ENCODE measurements at places on chromosomes 11 and 22.

GRCh38 chr22:43482318-43482625 lies 70.5 kb downstream of the MPPED1 start:
- DNase-seq, result no peak

GRCh38 chr11:76291576-76292526 lies 85.5 kb upstream of the WNT11 start:
- DNase-seq, result no peak

DNA sequence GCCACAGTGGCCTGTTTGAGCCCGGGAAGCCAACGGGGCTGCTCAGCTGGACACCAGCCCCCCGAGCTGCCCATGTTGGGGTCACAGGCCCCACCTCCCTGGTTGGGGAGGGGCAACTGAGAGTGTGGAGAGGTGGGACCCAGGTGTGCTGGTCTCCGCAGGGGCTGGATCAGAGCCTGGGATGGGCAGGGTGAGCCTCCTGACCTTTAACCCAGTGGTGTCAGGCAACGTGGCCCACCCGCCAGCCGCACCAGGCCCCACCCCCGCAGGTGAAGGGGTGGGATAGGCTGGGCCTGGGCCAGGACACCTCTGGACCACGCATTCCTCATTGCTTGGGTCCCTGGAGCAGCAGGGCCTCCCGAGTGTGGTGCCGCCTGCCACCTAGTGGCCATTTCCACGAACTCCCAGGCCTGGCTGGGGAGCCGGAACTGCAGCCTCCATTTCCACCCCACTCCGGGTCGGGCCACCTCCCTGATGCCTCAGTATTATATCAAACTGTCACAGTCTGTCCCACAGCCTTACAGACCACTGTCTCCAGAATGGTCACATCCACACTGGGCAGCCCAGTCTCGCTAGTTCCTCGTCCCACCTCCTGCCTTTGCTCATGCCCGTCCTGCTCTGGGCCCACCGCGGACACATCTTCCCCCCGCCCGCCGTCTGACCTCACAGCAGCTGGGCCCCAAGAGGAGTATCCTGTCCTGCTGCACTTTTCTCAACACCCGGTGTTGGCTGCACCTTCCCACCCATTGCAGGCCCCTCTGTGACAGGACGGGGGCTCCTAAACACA lies 13.3 kb upstream of the PPP6R3 start:
- DNase-seq, result peak; percentile 90

- DNase-seq, result no peak
Measured at GRCh38 chr11:113942256-113942655, 32.7 kb upstream of the HTR3A start.

- no peak for DNase-seq
Measured at GRCh38 chr11:76835928-76836612, 24.6 kb upstream of the ACER3 start.

- no peak for DNase-seq
Measured at GRCh38 chr11:10197091-10197490, 96.9 kb downstream of the SBF2 start.

DNA sequence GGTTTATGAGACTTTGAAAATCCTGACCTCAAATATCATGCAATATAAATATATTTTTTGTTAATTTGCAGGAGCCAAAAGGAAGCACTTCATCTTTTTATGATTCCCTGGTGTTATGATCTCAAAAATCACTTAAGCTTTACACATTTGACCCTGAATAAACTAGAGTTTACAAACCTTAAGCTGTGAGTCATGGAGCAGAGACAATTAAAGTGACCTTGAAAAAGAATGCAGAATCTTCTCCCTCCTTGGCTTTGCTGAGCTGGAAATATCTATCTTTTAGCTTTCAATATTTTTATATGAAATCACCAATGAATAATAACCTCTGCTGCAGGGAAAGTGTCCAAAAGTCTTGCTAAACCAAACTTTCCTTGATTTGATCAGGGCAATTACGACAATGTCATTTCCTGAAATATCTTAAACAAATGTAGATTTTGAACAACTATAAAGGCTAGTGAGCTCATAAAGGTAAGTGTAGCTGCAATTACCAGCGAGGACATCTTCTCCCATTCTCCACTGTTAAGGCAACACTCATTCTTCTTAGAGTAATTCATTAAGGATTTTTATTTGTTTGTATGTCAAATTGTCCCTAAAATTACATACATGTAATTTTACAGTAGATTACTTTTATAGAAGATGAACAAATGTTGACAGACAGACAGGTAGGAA lies 747.0 kb upstream of the LUZP2 start:
- DNase-seq, result no peak

GRCh38 chr22:40196628-40197360 lies 19.1 kb downstream of the TNRC6B start:
- DNase-seq, result peak; percentile 61

DNA sequence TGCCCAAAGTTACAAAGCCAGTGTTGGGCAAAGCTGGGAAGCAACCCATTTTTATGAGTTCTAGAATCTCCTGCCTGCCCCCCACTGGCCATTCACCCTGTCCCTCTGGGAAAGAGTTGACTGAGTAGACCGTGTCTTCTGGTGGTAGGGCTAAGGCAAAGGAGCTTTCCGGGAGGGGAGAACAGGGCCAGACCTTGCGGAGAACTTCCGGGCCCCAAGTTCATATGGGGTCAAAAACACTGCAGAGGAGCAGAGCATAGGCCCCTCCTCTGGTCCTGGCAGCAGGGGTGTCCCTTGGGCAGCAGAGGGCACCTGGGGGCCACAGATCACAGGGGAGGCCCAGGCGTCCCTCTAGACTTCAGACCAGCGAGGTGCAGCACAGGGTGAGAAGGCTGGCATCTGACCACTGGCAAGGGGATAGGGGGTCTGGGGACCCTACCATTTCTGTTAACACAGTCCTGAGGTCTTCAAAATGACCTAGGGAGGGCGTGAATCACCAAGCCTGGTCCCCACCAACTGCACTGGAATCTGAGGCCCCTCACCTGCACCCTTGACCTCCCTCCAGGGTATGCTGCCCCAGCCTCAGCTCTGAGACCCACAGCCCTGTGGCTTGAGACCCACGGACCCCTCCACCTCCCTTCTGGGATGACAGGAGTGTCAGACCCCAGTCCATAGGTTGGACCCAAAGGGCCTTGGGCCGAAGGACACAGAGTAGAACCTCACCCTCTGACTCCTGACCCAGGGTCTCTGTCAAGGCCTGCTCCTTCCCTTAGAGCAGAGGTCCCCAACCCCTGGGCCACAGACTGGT lies 1.3 kb upstream of the ARAP1 start:
- DNase-seq, result no peak

DNA sequence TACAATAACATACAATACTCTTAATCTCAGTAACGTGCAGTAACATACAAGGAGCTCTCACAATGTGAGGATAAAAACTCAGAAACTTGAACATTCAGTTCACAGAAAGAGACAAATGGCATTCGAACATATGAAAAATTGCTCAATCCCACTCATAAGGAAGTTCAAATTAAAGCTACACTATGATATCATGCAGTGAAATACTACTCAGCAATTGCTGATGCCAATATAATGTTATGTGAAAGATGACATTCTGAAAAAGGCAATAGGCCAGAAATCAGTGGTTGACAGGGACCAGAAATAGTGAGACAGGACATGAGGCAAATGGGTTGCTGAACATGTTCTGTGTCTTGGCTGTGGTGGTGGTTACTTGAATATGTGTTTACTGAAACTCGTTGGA lies 33.7 kb upstream of the PITPNB start:
- no peak for DNase-seq

- DNase-seq, result no peak
Measured at GRCh38 chr11:12109591-12110196, 696 bp upstream of the MICAL2 start.

GRCh38 chr11:98040061-98040808 lies 980.5 kb upstream of the CNTN5 start:
- DNase-seq, result no peak

DNA sequence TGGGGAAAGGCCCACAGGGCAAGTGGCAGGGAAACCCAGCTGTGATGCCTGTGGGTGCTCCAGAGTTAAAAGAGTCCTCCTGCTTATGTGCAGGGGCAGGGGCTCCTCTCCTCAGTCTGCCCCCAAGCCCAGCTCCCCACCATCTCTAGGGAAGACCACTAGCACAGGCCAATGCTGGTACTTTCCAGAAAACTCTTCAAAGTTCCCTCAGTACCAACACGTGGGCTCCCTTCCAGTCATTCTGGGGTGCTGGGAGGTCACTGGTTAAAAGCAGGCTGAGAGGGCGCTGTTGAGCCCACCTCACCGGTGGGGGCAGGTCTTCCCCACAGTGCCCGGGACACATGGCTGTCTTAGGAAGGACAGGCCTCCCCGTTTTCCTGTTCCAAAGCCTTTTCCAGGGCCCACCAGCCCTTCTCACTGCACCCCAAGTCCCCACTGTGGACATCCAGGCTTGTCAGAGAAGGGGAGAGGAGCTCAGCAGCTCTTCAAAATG lies 154.6 kb downstream of the TRIM29 start:
- DNase-seq, result no peak

DNA sequence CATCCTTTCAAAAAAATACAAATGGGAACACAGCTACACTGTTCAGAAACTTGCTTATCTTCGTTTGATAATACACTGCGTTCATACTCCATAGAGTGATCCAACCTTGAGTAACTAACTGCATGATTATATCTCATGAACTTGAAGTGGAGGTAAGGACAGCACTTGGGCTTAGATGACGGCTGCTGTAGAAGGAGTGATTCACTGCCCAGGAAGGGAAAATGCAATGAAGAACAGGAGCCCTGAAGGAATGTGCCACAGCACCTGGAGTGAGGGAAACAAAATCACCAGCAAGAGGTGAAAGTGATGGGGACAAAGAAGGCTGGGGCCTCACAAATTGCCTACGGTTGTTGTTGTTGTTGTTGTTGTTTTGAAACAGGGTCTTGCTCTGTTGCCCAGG lies 44.1 kb upstream of the SC5D start:
- no peak for DNase-seq

- DNase-seq, result no peak
Measured at GRCh38 chr22:43535741-43536140, 123.9 kb downstream of the MPPED1 start.

GRCh38 chr11:117473481-117474091 lies 145.9 kb downstream of the CEP164 start:
- no peak for DNase-seq

DNA sequence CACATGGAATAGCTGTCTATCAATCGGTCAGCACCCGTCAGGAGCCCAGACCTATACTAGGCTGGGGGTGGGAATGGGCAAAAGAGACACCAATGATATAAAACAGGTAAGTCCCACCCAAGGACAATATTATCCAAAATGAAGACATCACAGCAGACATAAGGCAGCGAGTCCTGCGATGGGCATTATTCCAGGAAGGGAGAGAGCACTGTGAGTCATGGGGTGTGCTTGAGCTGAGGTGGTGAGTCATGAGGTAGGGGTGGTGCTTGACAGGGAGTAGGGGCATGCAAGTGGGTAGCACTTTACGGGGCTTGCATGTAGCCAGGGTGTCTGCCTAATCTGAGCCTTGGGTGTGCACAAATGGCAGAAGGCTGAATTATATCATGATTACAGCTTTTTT lies 605.0 kb upstream of the CADM1 start:
- DNase-seq, result no peak

GRCh38 chr11:1276041-1276790 lies 33.2 kb downstream of the TOLLIP start:
- no peak for DNase-seq

GRCh38 chr11:95095858-95096587 lies 6.4 kb downstream of the ENDOD1 start:
- no peak for DNase-seq

DNA sequence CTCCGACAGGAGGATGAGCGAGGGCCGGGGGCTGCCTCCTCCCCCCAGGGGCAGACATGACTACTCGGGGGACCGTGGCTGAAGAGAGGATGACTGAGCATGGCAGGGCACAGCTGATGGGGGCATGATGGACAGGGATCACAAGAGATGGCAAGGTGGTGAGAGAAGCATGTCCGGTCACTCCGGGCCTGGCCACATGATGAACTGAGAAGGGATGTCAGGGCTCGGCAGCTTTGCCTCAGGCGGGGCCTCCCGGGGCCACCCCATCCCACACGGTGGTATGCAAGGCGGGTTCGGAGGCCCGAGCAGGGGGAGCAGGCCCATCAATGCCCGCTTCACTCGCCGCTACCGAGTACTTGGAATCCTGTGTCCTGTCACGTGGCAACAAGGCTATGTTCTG lies 36.6 kb upstream of the UBASH3B start:
- no peak for DNase-seq

- DNase-seq, result no peak
Measured at GRCh38 chr11:115890500-115890899, 386.3 kb upstream of the CADM1 start.

DNA sequence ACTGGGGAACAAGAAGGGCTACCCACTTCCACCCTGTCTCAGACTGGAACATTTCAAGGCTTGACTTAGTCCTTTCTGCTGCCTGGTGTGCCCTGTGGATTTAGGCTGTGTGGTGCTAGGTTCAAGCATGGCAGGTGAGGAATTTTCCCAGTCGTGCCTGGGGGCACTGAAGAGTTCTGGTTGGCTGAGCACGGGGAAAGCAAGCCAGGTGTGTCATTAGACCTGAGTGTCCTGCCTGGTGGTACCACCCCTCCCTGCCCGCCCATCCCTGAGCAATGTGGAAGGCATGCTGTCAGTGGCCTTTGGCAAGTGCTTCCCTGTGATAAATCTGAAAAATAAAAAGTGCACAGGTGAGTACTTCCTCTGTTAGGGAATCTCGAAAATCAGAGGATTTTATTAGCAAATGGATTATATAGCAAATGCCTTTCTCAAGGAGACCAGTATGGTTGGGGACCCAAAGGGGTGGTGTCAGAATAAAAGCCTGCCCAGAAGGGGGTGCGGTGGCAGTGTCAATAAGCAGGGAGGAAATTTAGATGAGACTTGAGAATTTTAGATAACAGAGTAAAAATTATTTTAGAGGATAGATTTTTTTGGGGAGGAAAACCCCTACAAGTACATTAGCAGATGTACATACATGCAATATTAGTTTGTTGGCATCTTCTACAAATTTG lies 22.8 kb downstream of the TEAD1 start:
- DNase-seq, result no peak

GRCh38 chr22:19759427-19760057 lies 1.0 kb upstream of the TBX1 start:
- DNase-seq, result no peak

GRCh38 chr11:70205766-70206165 lies 2.7 kb downstream of the FADD start:
- DNase-seq, result no peak

DNA sequence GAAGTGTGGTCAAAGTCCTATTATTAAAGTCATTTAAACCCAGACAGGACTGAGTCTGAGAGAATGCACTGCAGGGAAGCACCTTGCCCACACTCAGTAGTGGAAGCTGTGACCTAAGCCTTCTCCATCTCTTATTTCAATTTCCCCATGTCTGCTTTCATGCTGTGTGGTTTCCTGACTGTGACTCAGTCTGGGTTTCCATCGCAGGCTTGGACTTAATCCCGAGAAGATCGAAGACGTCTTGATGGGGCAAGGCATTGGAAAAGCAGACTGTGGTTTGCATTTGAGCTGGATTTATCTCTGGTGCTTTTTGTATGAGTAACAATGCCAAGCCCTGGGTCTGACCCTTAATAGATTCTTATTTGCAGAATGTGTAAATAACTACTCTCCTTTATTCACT lies 238.9 kb downstream of the NTM start:
- DNase-seq, result no peak

DNA sequence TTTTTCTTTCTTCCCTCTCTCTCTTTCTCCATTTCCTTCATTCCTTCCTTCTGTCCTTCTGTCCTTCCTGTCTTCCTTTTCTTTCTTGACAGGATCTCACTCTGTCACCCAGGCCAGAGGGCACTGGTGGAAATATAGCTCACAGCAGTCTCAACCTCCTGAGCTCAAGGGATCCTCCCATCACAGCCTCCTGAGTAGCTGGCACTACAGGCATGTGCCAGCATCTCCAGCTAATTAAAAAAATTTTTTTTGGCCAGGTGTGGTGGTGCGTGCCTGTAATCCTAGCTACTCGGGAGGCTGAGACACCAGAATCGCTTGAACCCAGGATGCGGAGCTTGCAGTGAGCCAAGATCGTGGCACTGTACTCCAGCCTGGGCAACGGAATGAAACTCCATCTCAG lies 4.8 kb upstream of the DUSP8 start:
- no peak for DNase-seq
